ENCODE measurements at places on chromosomes 5 and 9.
A peak's percentile ranks its signal among the peaks of the same experiment; 100 is the strongest.

- no peak for DNase-seq
These were observed 75.6 kb upstream of the ZSWIM6 start for GRCh38 chr5:61256474-61256873.

DNA sequence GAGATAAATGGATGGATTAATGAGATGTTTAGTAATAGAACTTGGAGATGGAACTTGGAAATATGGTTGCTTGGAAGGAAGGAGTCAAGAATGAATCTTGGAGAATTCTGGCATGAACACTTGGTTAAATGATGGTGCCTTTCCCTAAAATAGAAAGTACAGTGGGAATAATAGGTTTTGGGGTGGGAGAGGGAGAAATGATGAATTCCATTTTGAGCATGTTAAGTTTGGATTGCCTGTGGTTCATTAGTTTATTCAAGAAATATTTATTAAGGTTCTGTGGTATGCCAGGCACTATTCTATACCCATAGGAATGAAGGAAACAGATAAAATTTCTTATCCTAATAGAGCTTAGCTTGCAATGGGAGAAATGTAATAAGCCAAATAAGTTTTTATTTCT lies 58.4 kb downstream of the PBX3 start:
- no peak for DNase-seq

DNA sequence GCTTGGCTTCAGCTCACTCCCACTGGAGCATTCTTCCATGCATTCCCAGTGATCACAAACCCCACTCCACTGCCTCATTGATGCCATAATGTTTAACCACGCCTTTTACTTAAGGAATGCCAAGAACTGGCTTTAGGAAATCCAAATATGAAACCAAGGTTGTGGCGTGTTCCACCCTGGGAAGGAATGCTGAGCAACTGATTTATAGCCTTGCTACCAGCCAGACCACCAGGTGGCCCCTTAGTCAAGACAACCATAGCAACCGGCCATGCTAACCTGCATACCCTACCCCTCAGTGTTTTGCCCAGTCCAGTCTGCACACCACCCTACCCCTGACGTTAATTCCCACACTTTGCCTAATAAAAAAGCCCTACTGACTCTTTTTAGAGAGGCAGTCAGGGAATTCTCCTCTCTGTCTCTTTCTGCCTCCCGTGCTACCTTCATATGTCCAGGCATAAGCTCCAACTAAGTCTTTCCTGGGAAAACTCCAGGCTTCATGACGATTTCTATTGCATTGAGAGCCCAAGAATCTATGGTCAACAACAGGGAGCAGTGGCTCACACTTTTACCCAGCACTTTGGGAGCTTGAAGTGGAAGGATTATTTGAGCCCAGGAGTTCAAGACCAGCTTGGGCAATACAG lies 27.0 kb upstream of the PRRC2B start:
- peak; percentile 35 for DNase-seq

GRCh38 chr5:124343451-124343867 lies 403.0 kb downstream of the ZNF608 start:
- DNase-seq, result no peak

DNA sequence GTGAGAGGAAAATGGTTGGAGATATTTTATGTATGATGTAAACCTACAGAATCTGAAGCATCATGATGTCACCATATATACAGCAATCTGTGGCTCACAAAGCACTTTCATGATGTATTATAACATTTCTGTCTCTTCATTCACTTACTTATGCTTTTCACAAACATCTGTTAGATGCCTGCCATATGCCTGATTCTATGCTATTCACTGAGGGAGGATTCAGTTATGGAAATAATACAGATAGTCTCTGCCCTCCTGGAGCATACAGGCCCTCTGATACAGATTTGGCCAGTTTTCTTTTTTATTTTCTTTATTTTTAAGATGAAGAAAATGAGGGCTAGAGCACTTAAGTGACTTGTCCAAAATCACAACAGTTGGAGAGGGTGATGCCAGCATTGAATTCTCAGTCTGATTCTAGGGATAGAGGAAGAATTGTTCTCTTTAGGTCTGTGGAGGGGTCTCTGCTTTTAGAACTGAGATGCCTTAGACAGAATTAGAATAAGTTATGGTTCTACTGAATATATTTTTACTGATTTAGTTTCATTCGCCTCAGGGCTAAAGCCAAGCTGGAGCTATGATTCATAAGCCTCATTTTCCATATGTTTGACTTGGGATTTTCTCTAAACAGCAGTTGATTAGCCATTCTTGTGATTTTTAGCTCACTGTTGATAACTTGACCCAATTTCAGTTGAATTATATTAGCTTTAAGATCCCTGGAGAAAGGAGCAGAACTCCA lies 636.4 kb downstream of the PRELID2 start:
- DNase-seq, result no peak

- no peak for DNase-seq
These were observed 19.5 kb downstream of the MYMK start for GRCh38 chr9:133505186-133505830.

GRCh38 chr5:516338-516925 lies 7.8 kb downstream of the SLC9A3 start:
- no peak for DNase-seq

DNA sequence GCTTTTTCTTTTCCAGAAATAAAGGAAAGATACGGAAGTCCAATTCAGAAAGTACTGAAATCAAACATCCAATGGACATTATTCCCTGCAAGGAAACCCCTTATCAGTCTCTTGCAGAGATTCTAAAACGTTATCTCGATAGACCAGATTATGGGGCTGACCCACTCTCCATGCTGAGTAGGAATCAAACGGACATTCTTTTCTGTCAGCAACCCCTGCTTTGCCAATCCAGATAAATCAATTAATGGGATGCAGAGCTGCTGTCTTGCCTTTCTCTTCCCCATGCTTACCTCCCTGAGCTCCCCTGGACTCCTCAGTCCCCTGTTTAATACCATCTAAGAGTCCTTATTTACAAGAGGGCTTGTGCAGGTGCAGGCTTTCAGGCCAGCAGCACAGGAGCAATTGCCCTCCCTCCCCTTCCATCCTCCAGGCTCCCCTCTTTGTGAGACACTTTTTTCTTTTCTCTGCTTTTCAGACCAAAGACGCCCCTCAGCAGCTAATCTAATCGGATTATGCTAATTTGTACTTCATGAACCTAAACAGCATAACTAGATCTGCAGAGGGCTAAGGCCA lies 14.2 kb downstream of the TAL2 start:
- DNase-seq, result no peak

DNA sequence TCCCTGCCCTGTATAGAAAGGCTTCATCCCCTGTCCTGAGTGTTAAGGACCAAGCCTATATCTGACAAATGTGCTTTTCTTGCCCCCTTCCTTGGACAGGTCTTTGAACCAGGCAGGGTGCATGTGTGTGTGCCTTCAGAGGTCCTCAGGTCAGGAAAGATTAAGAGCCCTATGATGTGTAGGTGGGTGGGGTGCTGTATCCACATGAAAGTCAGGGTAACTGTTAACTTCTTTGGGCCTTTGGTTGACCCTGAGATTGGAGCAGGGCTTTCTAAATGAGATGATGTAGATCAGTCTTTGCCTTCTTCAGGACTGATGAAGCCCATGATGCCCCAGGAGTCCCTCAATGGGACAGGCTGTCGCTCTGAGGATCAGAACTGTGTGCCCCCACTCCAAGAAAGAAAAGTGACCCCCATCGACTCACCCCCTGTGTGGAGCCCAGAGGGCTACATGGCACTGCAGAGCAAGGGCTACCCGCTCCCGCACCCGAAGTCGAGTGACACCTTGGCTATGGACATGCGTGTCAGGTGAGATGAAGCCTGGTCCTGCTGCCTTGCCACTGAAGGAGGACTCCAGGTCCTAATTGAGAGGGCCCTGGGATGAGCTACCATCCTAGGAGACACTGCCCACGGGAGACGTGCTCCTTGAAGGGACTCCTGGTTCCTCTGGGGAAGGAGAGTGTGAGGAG lies 29.4 kb upstream of the POMT1 start:
- DNase-seq, result no peak

DNA sequence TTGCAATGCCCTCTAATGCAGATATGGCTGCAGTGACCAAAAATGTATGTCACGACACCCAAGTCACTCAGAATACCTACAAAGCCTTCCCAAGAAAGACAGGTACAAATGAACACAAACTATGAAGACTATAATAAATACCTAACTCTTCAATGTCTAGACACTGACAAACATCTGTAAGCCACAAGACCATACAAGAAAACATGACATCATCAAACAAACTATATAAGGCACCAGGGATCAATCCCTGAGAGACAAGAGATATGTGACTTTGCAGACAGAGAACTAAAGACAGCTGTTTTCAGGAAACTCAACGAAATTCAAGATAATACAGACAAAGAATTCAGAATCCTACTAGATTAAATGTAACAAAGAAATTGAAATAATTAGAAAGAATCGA lies 603.7 kb downstream of the CDH9 start:
- no peak for DNase-seq

GRCh38 chr5:33470544-33470943 lies 29.8 kb downstream of the TARS1 start:
- DNase-seq, result no peak

DNA sequence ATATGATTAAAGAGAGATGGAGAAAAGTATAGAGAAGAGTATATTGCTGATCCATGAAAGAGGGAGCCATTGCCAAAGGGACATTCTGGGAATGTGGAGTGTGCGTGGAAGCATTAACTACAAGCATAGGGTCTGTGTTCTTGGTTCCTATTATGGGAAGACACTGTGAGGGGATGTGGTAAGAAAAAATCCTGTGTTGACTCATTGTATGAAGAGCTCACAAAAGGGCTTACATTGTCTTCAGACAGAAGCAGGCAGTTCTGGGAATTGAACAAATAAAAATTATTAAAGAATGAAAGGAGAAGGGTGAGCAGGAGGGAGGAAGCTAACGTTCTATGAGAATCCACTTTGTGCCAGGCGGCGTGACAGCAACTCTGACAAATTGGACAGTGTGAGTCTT lies 250.4 kb upstream of the CHD1 start:
- no peak for DNase-seq

GRCh38 chr9:99354104-99354503 lies 132.0 kb downstream of the SEC61B start:
- no peak for DNase-seq

GRCh38 chr5:100840789-100841188 lies 62.3 kb downstream of the ST8SIA4 start:
- DNase-seq, result no peak

- DNase-seq, result no peak
These were observed 71.1 kb downstream of the ZNF474 start for GRCh38 chr5:122200450-122200849.

GRCh38 chr9:134741846-134742245 lies 100.2 kb downstream of the COL5A1 start:
- DNase-seq, result no peak

DNA sequence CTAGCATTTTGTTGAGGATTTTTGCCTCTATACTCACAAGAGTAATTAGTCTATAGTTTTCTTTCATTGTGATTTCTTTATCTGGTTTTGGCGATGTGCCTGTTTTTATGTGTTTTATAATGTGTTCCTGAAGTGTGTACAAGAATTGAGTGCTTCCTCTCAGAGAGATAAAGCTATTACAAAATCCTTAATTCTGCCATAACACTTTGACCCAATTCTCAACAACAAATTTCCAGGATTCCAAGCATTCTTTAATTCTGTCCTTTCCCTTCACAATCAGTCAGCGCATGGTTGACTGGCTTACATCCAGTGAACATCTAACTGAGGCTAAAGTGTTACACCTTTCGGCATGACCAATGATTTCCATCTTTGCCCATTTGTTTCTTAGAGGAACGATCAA lies 282.9 kb upstream of the MVB12B start:
- DNase-seq, result no peak

GRCh38 chr5:72107901-72108201 lies 576 bp downstream of the MAP1B start:
- DNase-seq, result no peak

DNA sequence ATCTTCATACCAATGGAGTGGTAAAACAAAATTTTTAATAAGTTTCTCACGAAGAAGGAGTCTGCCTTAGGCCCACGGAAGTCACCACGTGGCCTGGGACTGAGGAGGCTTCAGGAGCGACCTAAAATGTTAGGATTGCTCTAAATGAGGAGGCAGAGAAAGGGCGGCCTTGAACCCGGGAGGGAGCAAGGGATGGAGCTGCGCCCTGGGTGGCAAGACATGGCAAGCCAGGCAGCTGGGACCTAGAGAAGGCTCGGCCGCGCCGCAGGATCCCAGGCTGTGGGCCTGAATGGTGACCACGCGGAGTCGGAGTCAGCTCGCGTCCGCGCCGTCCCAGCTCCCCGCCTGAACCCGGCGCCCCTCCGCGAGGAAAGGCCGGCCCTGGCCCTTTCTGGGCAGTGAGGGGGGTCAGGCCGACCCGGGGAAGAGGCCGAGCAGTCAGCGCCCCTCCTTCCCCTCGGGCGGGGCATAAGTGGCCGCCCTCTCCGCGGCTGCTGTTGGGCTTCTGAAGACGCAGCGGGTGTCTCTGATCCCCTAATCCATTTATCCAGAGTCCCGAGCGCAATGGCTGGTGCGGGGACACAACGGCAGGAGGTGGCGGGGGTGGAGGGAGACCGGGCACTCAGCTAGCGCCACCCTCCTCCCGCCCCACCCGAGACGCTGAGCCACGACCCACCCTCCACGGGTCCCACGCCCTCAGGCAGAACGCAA lies 10.6 kb downstream of the IRX1 start:
- DNase-seq, result no peak

DNA sequence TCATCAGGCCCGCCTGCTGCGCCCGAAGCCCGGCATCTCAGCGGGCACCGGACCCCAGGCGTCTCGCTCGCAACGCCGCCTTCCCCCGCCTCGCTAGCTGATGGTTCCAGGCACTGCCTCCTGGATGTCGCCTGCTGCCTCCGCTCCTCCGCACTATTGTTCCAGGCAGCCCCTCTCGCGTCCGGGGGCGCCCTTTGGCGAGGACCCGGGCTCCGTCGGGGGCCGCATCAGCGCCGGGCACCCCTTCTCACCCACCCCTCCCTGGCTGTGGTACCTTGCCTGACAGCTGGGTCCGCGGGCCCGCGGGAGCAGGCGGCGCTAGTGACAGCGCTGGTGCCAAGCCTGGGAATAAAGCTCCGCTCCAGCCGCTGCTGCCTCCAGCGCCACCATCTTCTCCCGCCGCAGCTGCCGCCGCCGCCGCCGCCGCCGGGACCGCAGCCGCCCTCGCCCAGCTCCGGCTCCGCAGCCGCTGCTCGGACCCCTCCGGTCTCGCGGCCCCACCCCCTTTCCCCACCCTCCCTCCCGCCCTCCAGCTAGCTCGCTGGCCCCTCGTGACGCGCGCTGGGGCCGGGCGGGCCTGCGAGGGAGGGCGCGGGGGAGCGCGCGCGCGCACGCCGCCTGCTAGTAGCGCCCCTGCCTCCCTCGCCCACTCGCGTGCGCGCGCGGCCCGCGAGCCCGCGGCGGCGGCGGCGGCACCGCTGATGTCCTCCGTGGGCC lies at the start of gene APBA1:
APBA1 (minus strand) TSS at position 493 of the 717 bp plus-strand sequence.
- DNase-seq, result peak; percentile 69

GRCh38 chr5:157835041-157835440 lies 23.9 kb downstream of the CLINT1 start:
- no peak for DNase-seq

- no peak for DNase-seq
These were observed 578.7 kb upstream of the ADAMTS16 start for GRCh38 chr5:4561403-4561802.

DNA sequence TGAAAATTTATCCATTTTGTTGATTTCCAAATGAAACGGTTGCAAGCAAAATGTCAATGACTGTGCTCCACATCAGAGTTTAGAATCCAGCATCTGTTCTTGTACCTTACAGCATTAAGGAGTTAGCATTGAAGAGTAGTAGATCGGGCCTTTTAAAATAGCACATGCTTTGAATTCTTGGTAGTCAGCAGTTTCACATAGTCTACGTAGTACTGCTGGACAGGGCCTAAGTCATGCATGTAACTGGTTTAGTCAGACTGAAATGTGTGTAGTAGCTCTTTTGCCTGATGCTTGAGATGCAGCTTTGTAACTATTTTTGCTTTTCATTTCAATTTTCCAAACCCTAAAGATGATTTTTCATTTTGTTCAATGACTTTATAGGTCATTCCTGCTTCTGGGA lies 19.8 kb downstream of the LECT2 start:
- DNase-seq, result no peak

Measured in dorsolateral prefrontal cortex (tissue), 122 donors.